NCI-H187 (cell line): ENCODE measurements at places on chromosomes 11 and 22.
A peak's percentile ranks its signal among the peaks of the same experiment; 100 is the strongest.

GRCh38 chr11:125871391-125872137, 15.9 kb upstream of the HYLS1 start:
- peak; percentile 6 for DNase-seq

DNA sequence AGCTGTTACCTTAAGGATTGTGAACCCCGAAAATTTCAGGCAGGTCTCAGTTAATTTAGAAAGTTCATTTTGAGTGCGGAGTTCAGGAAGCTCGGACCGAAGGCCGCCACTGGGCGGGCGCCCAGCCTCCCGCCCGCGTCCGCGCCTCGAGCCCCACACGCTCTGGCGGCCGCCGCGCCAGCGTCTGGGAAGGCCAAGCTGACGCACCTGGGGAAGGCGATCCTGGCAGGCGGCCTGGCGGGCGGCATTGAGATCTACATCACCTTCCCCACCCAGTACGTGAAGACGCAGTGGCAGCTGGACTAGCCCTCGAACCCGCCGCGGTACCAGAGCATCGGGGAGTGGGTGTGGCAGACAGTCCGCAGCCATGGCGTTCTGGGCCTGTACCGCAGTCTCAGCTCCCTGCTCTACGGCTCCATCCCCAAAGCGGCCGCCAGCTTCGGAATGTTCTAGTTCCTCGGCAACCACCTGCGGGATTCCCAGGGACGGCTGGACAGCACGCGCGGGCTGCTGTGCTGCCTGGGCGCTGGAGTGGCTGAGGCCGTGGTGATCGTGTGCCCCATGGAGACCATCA, 79.5 kb downstream of the CCDC83 start:
- DNase-seq = no peak

DNA sequence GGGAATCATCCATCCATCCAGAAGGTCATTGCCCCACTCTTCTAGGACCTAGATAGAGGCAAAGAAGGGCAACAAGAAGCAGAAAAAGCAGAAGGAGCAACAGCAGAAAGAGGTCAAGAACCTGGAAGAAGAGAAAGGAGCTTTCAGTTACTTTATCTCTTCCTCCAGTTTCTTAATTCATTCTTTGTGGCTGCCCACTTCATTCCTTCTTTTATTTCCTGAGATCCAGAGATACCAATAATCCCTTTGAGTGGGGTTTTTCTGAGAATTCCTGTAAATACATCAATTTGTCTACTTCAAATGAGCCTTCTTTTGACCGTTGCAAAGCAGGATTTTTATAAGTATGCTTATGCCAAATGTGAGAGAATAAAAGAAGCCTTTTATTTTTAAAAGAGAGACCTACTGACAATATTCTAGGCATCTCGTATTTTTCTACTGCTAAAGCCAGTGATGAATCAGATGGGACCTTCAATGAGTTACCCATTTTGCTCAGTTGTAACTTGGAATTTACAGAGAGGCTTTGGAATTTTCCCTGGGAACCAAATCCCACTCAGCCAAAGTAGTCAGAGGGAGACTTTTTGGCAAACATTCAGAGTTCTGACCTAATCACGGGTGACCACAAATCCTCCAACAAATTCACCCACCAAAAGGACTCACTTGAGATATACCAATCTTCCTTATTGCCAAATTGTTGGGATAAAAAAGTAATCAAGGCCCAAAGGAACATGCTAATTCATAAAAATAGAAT, 54.9 kb downstream of the ZC3H12C start:
- DNase-seq = no peak

DNA sequence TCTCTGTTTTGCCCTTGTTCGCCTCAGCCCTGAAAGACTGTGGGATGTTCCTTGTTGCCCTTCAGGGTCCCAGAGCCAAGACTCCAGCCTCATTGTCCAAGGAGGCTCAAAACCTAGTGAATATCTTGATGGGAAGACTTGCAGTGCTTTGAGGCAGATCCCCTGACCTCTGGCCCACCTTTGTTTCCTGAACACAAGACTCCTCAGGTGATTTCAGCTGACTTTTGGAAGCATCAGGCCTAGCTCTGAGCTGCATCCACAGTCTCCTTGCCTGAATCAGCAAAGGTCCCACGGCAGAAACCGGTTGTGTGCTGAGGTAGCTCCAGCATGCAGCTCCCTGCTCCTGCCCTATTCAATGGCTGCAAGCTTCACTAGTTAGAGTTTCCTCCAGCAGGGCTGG, 159.3 kb upstream of the B3GAT1 start:
- DNase-seq = no peak

- no peak for DNase-seq
These were observed 327.0 kb downstream of the DYNC2H1 start for GRCh38 chr11:103436131-103436770.

GRCh38 chr22:32520612-32521011, 46.0 kb downstream of the FBXO7 start:
- DNase-seq = no peak

GRCh38 chr11:11420191-11420898, 67.3 kb upstream of the CSNK2A3 start:
- DNase-seq = no peak

GRCh38 chr22:20949698-20950183, 17.3 kb upstream of the AIFM3 start:
- no peak for DNase-seq

DNA sequence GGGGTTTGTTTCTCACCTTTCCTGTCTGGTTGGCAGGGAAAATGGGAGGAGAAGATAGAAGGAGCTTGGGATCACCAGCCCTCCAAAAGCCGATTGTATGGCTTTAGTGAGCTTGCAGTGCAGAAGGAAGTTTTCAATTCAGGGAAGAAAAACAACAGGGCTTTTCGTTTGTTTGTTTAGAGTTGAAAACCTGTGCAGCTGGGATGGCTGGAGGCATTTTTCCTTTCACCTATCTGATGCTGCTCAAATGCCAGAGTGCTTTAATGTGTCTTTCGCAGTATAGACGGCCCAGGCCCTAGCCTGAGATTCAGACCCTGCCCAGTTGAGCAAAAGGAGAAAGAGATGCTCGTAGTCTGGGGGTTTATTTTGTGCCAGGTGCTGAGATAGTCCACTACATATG, 87.9 kb downstream of the INSC start:
- no peak for DNase-seq

- peak; percentile 44 for DNase-seq
These were observed 768 bp downstream of the LDHA start for GRCh38 chr11:18394928-18395734.

- peak; percentile 19 for DNase-seq
These were observed 36.5 kb downstream of the POU2AF3 start for GRCh38 chr11:111334532-111335502.

GRCh38 chr22:18130018-18130417, 19.4 kb downstream of the TUBA8 start:
- DNase-seq = no peak

- DNase-seq = no peak
These were observed 173.9 kb downstream of the DDX10 start for GRCh38 chr11:108838792-108839105.

GRCh38 chr11:36110668-36111410, 167.0 kb downstream of the LDLRAD3 start:
- no peak for DNase-seq

DNA sequence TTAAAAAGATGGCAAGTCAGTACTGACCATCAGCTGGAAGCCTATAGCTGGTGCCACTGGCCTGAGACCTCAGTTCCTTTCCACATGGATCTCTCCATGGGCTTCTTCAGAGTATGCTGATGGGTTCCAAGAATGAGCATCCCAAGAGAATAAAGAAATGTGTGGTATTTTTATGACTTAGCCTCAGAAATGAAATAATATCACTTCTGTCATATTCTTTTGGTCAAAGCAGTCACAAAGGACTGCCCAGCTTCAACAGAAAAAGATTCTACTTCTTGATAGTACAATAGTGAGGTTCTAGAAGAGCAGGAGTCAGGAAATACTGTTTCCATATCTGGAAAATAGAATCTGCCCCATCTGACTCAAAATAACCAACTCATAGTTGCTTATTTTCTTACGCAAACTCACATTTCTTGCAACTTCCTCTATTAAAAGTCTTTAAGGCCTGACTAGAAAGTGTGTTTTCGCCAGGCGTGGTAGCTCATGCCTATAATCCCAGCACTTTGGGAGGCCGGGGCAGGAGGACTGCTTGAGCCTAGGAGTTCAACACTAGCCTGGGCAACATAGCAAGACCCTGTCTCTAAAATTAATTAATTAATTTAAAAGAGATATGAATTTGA, 116.9 kb downstream of the SIK3 start:
- no peak for DNase-seq
